ENCODE measurements at places on chromosomes 6 and 20.

DNA sequence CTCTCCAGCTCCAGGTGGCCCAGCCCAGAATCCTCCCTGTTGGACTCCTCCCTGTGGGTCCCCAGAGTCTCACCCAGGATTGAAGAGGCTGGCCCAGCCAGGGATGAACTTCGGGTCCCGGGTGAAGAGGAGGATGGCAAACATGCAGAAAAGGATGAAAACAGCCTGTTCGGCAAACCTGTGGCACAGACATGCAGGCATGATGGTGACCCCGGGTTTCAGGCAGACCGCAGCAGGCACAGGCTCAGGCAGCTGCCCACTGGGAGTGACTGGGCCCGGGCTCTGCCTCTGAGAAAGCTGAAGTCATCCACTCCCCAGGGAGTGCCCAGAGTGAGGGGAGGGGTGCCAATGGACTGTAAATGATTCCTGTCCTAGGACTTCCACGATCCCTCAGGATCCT lies 37.5 kb upstream of the OCSTAMP start:
- DNase-seq, result no peak

DNA sequence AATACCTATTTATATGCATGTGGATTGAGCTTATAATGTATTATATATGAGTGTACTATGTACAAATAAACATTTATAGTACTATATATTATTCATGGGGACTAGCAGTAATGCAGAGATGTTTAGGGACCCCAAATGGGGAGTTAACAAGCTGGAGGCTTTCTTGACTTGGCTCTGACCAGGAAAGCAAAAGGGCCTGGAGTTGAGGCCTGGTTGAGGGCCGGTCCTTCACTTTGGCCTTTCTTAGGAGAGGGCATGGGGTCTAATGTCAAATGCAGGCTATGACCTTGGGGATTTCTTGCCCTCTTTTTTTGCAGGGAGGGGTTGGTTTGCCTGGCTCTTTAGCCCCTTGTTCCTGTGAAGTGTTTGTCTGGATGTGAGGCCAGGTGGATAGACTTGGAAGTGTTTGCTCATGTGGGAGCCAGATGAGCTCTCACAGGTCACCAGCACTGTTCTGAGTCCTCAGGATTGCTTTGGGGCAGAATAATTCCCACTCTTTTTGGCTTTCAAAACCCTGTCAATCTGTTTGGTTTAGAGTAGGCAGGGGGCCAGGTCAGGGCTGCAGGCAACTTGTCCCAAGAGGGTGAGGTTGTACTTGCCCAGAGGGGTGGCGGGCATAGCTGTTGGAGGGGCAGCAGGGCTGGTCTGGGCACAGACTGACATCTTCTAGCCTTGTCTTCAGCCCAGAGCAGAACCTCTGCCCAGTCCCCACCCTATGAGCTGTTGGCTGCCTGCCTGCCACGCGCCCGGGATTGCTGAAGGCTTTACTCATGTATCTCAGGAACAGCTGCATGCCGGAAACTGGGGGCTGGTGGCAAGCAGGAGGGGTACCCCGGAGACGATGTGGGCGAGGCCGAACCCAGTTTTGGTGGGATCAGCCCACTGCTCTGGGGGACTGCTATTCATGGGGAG lies 14.6 kb downstream of the TJAP1 start:
- DNase-seq, result no peak

- no peak for DNase-seq
Measured at GRCh38 chr20:36035745-36036144, 67.4 kb downstream of the CNBD2 start.

- DNase-seq, result no peak
Measured at GRCh38 chr6:106103728-106104109, 17.6 kb downstream of the PRDM1 start.

GRCh38 chr6:3518356-3519190 lies 61.7 kb upstream of the SLC22A23 start:
- no peak for DNase-seq

- no peak for DNase-seq
Measured at GRCh38 chr6:16292942-16293341, 54.6 kb downstream of the GMPR start.

GRCh38 chr6:32178547-32179440 lies 589 bp downstream of the RNF5 start:
- peak; percentile 48 for DNase-seq

GRCh38 chr6:110233770-110234374 lies 53.6 kb downstream of the CDC40 start:
- DNase-seq, result no peak

DNA sequence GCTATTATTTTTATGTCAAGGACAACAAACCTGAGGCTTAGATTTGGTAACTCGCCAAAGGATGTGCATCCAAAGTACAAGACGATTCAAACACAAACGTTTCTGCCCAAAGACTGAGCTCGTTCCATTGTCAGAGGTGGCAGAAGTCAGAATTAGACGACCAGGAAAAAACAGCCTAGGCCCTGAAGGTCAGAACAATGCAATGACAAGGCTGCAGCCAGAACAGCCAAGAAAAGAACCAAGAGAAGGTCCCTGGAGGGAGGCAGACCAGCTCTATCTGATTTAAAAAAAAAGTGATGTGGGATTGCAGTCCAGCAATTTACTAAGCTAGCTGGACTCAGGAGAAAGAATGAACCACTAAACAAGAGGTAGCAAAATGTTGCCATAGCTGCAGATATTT lies 54.2 kb downstream of the NCOA7 start:
- no peak for DNase-seq

GRCh38 chr20:64086801-64087200 lies 2.6 kb upstream of the LKAAEAR1 start:
- no peak for DNase-seq

GRCh38 chr20:34709831-34710567 lies 5.9 kb downstream of the TP53INP2 start:
- peak; percentile 44 for DNase-seq

GRCh38 chr6:33426590-33427511 lies 7.0 kb downstream of the SYNGAP1 start:
- no peak for DNase-seq

DNA sequence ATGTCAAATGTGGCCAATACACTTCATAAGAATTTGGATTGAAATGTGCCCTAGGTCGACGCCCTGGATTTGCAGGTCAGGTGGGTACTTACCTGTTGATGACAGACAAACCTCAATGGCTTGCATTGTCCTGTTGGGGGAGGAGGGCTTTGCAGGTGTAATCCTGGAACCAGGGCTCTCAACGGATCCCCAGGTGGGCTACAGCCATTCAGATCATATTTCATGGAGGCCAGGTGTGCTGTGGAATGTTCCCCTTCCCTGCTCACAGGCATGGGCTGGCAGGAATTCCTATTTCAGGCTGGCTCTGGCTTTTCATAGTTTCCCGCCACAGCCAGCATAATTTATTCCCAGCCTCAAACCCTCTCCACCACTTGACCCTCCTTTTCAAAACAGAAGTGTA lies 254.7 kb downstream of the SMOC2 start:
- DNase-seq, result no peak

DNA sequence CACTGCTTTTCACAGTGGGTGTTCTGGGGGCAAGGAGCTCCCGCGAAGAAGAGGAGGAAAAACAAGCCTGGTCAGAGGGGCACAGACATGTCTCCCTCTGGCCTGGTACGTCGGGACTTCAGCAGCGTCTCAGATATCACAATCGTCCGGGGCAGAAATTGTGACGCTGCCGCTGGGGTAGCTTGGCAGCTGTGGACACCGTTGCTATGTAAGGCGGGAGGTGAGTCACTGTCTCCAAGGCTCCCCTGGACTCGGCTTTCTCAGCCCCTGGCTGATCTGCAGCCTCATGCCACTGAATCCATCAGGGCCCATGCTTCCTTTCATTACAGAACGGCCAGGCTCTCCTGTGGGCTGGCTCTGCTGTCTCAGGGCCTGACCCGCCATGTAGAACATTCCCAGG lies 98.7 kb downstream of the SULF2 start:
- DNase-seq, result no peak

- DNase-seq, result no peak
Measured at GRCh38 chr20:19380211-19380610, 167.8 kb downstream of the SLC24A3 start.

DNA sequence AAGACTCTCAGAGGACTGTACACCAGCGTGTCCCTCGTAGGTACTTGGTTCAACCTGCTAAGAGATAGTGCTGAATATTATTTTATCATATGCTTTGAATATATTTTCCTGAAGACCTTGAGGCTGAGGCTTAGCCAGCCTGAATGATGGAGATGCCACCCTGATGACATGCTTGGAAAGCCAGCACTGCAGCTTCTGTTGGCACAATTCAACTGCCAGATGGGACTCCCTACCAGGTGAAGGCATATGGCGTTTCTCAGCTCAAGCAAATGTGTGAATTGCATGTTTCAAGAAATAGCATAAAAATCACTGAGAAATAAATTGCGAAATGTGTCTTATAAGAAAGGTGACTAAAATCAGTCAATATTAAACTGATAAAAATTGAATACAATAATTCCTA lies 228.1 kb upstream of the CST7 start:
- DNase-seq, result no peak

GRCh38 chr6:96521306-96521643 lies 331 bp upstream of the UFL1 start:
- DNase-seq, result no peak

GRCh38 chr20:44537993-44538392 lies 16.1 kb upstream of the SERINC3 start:
- no peak for DNase-seq

DNA sequence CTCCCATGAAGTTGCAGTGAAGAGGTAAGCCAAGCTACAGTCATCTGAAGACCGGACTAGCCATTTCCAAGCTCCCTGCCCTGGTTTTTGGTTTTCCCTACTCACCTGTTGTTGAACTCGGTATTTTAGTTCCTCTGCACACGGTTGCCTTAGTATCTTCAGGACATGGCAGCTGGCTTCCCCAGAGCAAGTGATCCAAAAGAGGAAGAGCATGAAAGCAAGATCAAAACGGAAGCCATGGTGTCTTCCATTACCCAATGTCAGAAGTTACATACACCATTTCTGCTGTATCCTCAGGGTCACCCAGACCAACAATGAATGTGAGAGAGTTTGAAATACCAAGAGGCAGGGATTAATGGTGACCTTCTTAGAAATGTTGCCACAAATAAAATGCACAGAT lies 276.6 kb upstream of the CNR1 start:
- DNase-seq, result no peak

DNA sequence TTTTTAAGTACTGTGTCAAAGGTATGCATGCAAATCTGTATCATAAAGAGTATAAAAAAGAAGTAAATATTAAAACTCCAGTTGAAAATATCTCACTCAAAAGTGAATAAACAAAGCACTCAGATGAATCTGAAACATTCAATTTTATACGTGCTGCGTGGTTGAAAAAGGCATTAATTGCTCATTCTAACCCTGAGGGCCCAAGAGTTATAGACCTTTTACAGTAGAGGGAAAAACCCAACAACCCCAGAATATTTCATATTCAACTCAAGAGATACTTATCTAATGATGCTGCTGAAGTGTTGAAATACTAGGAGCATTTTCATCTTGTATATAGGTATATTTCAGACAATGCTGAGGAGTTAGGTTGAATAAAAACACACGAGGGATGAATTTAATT lies 862.8 kb upstream of the CITED2 start:
- no peak for DNase-seq

DNA sequence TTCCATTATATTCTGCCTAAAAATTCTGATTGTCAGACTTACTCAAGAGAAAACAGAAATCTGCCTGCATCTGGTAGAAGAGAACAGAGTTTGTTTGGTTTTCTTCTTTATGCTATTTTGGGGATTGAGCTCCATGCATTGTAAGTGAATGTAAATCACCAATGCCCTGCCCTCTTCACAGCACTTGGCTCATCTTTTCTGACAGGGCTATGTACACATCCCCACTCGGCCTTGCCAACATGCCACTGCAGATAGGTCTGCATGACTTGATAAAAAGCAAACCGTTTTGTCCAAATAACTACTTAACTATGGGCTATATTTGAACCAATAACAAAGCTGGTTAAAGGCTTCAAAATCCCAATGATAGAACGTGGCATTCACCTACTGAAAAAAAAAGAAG lies 117.7 kb downstream of the IBTK start:
- no peak for DNase-seq

DNA sequence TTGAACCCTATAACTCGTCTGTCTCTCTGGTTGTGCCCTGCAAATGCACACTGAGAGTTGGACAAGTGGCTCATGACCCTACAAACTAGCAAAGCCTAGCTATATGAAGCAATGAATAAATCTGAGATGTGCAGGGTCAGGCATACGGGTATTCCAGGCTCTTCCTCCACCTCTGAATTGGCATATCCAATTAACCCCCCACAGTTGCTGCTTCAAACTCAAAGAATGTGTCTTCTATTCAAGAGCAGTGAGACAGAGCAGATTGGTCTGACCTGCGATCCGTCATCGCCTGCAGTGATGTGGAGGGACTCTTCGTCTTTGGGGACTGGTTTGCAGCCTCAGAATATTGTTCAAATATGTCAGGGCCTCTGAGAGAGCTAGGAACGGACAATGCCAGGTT lies 59.8 kb downstream of the LAMP5 start:
- no peak for DNase-seq

DNA sequence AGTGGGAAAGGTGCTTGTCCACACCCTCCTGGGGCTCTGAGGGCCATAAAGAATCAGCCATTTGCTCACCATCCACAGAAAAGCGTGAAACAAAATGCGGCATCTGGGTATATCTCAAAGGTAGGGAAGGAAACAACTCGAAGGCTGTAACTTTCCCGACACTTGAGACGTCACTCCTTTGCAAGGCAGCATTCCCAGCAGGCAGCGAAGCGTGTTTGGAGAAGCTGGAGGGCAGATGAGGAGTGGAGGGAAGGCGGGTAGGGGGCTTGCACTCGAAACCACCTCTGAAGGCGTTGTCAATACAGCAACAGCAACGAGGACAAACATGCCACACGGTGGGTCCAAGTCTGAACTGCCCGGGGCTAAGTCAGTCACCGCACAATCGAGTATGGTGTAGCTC lies 98.4 kb downstream of the FOXC1 start:
- DNase-seq, result no peak

DNA sequence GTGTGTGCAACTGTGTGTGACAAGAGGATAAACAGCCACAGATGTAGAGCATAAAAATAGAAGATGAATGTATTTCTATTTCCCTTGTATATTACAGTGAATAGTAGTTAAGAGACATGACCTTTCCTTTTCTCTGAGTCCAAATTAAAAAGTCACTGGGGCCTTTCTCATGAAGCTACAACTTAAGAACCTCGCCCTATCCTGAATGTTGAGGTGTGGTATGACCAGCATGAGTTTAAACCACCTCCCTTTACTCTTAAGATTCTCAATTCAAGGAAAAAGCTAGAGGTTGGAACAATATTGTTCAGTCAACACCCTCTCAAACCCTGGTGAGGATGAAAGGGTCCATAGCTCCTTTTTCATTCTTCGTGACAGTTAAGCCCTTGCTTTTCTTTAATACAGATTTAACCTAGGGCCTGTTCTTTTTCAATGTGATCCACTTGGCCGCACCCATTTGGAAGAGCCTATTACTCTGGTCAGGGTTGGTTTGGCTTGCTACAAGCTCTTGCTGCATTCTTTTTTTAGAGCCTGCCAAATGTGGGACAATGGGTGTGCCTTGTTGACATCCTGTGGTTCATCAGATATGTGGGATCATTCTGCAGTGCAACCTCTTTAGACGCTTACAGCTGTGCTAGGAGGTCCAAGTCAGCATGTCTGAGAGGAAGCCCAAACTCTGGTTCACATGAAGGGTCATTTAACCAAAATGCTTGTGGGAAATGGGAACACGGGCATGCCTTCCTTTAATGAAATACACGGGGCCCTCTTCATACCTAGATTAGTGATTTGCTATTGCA lies 290.0 kb downstream of the HAO1 start:
- DNase-seq, result no peak

GRCh38 chr6:22784601-22785410 lies 215.4 kb downstream of the HDGFL1 start:
- DNase-seq, result no peak

- no peak for DNase-seq
Measured at GRCh38 chr20:47708140-47708807, 77.0 kb downstream of the SULF2 start.

Data from activated gamma-delta T cell (primary cell).